Kidney (tissue), 22 donors: ENCODE measurements at places on chromosomes 5 and 9. TPM values are rescaled to one million over a fixed set of nuclear protein-coding genes. Genes with fewer than 3 reads are reported as not detected.

DNA sequence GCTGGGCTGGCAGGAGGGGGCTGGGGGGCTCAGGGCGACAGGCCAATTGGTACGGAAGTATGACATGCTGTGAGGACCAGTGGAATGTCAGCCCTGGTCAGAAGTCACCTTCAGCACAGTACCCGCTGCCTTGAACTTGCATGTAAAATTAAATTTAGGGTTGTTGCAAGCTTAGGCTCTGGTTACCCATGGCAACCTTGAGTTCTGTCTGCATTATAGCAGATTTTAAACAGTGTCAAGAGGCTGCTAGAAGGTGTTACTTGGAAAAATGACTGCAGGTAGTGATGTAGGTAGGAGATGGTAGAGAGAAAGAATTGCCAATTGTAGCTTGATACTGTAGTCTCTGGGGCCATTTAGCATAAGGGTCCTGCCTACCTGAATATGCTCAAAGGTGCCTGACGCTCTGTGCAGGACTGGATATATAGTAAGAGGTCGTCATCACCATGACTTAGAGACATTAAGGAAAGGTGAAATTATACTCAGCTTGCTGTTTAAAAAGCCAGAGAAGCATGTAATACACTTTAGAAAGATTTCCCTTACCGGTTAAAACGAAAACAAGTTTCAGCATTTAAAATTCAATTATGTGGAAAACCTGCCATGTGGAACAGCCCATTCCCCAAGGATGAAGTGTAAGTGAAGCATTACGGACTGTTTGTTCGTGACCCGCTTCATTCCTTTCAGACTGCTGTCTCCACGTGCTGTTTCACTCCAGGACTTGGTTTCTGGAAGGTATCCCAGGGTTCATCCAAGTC lies 169.0 kb downstream of the PDZD2 start:
- peak; percentile 40 for DNase-seq

- DNase-seq: no peak
Measured at GRCh38 chr5:128074171-128074570, 9.4 kb upstream of the SLC12A2 start.

GRCh38 chr5:162037431-162037830 lies 30.1 kb upstream of the GABRG2 start:
- DNase-seq: no peak

DMRT3 gene
- not detected for total RNA-seq

DNA sequence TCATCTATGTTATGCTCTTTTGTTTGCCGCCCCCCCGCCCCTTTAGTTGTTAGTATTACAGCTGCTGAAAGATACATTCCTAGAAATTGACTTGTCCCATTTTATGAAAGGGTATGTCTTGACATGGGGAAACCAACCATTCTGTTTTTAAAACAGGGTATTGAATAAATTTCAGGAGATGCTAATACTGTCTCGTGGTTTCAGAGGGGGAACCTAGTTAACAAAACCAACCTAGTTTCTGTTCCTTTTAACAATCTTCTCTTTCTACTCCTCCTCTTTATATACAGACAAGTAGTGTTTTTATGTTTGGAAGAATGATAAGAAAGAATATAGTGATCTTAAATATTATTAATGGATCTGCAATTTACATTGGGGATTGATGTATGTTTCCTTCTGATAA lies 3.5 kb downstream of the PIP5K1B start:
- DNase-seq: no peak

DNA sequence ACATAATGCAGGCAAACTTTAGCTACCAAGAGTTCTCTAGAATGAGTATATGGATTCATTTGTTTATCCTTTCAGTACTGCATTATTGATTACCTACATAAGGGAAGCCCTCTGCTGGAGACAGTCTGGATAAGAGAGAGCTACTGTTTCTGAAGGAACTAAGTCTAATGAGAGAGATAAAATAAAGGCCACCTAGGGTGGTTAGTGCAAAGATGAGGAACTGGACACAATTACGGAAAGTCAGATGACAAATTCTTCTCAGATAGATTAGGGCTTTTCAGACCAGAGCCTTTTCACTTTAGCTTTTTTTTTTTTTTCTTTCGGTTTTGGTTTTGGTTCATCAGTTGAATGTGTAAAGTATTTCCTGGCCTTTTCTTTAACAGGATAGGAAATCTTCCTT lies 31.3 kb downstream of the ISOC1 start:
- DNase-seq: no peak

DNA sequence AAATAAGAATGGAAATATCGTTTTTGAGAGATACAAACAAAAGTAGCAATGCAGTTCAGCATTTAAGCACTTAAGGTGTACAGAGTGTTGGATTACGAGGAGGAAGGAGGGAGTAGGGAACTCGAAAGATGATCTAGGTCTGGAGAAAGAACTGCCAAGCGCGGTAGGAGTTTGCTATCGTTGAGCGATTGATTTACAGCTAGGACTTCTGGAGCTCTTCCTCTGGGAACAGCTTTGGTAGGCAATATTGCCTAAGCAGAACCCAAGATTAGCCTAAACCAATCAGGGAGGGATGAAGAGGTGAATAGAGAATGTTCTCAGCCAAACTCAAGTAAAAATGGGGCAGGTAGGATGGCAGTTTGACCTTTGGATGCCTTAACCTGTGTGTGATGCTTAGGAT lies 965 bp downstream of the CLTA start:
- peak; percentile 69 for DNase-seq

- no peak for DNase-seq
Measured at GRCh38 chr5:129382921-129383672, 77.0 kb upstream of the ADAMTS19 start.

- DNase-seq: no peak
Measured at GRCh38 chr9:127815512-127816361, 13.1 kb downstream of the FPGS start.

SLC6A7 gene
- not detected for total RNA-seq

- DNase-seq: peak; percentile 11
Measured at GRCh38 chr5:167783145-167783817, 508.2 kb upstream of the WWC1 start.

DNA sequence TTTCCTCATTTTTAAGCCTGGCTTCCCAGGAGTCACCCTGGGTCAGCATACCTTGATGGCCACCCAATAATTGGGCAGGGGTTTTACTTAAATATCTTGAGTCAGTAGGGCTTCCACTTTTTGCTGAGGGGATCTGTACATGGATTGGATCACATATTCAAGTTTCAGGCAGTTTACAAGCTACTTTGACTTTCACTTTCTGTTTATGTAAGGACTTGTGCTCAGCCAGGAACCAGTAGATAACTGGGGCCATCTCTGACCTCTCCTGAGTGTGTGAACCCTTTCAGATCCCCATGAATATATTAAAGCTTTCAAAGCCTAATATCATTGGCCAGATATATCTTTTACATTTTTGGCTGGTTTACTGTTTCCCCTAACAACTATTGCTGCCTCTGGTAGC lies 45.1 kb downstream of the SLCO6A1 start:
- no peak for DNase-seq

DNA sequence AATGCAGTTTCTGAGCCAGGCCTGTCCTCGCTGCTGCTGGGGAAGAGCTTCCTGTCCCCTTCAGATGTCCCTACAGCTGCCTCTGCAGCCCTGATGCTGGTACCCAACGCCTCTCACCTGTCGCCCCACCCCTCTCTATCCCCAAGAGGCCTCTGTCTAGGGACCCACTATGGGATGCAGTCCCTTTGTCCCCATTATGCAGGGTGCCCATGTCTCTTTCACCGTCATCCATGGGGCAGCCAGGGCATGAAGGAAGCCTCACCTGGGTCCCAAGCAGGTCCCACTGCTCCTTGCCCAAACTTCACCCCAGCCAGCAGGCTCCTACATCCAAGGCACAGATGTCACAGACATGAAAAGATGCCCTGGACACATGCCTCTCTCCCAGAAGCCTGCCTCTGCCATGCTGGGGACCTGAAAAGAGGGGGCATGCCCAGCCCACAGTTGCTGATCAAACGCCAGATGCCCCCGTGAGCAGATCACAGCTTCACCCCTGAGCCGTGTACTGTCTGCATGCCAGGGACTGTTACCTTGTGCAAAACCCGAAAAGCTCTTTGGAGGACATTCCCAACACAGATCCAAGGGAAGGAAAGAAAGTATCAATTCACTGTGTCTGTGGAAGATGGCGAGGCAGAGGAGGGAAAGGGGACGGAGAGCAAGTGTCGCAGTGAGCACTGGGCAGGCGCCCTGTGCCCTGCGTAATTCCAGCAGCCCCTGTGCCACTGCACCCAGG lies 81.0 kb downstream of the ADAMTS2 start:
- DNase-seq: no peak

- no peak for DNase-seq
Measured at GRCh38 chr5:94670726-94671125, 52.3 kb downstream of the SLF1 start.

GRCh38 chr9:135582966-135583687 lies 21.6 kb downstream of the PAEP start:
- DNase-seq: no peak

- no peak for DNase-seq
Measured at GRCh38 chr5:5164163-5164562, 24.0 kb downstream of the ADAMTS16 start.
